ENCODE measurements at places on chromosomes 7 and 10. TPM values are rescaled to one million over a fixed set of nuclear protein-coding genes. Genes with fewer than 3 reads are reported as not detected.

LGI1 gene
- 0.08 TPM for total RNA-seq

GRCh38 chr7:140010194-140010895 is 52.4 kb downstream of the PARP12 start:
- DNase-seq = no peak

EPDR1 gene
- total RNA-seq = 226 TPM

SH2B2 gene
- 1.8 TPM for total RNA-seq

- no peak for DNase-seq
These were observed at the start of gene STAMBPL1 for GRCh38 chr10:88879534-88880281. STAMBPL1 (plus strand) TSS chr10:88880245; CDS start chr10:88901709, 21,464 bp downstream.

HYAL4 gene
- 0.37 TPM for total RNA-seq

EBLN1 gene
- not detected for total RNA-seq

TAF3 gene
- total RNA-seq = 2.0 TPM

DNA sequence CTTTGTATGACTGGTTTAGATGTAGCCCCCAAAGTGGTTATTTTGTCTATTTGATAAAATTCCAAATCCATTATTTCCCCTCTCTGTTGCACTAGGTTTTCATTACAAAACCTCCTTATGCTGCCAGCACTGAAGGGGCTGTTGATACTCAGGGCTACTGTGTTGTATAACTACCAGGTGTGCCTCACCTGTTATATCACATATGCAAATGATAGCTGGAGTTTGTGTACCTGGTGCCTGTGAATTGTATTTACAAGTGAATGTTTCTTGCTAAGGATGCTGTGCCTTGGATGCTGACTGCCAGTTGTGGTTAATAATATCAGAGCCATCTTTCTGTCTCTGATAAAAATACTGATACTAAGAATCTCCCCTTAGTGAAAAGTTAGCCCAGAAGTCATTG is 84.8 kb upstream of the CCDC6 start:
- no peak for DNase-seq

FAM237B gene
- total RNA-seq = not detected

CYP2C8 gene
- total RNA-seq = not detected

DNA sequence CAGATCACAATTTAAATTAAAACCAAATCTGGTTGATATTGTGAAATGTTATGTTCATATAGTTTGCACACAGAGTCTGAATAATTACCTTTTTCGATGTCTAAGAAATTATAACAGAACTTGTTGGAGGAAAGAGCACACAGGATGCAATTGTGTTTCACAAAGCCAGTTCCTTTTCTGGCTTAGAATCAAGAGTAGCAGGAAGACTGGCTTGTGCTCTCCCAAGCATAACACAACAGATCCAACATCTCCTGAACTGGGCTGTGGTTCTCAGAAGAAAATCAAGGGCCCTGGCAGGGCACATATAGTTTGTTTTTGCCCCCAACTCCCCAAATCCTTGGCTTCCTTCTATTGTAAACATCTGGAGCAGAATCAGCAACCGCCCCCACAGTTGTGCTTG is 62.7 kb downstream of the LRRC4 start:
- DNase-seq = no peak

LRRC18 gene
- 0.06 TPM for total RNA-seq

DNA sequence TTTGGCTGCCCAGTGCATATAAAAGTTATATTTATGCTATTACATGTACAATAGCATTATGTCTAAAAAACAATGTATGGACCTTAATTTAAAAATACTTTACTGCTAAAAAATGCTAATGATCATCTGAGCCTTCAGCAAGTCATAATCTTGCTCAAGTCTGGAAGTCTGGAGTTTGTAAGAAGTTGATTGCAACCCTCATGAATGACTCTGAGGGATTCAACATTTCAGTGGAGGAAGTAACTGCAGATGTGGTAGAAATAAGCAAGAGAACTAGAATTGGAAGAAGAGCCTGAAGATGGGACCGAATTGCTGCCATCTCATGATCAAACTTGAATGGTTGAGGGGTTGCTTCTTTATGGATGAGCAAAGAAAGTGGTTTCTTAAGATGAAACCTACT is 13.0 kb upstream of the ADAMTS14 start:
- DNase-seq = no peak

DNA sequence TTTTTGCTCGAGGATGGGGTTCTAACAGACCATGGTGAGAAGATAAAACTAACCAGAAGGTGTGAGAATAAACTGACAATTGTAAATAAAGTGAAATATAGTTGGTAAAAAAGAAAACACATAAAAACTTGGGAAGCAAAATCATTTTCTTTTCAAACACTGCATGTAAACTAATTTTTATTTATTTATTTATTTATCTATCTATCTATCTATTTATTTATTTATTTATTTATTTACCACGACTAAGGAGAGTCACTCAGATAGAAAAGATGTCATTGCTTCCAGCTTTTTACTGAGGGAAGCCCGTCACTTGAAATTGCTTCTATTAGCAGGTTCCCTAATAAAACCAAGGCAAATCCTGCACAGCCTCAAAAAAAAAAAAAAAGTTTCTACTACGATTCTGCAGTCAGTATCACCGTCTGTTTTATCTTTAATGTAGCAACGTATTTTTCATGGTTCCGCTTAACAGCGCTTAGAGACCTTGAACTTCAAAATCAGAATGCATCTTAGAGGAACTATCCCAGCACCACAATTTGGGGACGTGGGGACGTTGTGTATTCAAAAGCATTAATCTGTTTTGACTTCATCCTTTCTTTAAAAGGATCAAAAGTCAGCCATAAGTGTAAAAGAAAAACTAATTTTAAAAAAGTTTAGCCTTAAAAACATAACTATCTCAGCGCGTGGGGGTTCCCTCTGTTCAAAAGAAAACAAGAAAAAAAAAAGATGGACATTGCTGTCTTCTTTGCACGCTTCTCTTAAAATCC is 33.3 kb upstream of the EBLN1 start:
- DNase-seq = no peak

ELAPOR2 gene
- 9.5 TPM for total RNA-seq

GRCh38 chr7:105806592-105807447 is 69.6 kb downstream of the ATXN7L1 start:
- DNase-seq = peak; percentile 30

Measured in H4 (cell line).